ENCODE measurements at places on chromosomes 4 and X. TPM values are rescaled to one million over a fixed set of nuclear protein-coding genes. Genes with fewer than 3 reads are reported as not detected.

The FTSJ1 gene
- 45.5 TPM for total RNA-seq

The PFKFB1 gene
- total RNA-seq = 0.33 TPM

DNA sequence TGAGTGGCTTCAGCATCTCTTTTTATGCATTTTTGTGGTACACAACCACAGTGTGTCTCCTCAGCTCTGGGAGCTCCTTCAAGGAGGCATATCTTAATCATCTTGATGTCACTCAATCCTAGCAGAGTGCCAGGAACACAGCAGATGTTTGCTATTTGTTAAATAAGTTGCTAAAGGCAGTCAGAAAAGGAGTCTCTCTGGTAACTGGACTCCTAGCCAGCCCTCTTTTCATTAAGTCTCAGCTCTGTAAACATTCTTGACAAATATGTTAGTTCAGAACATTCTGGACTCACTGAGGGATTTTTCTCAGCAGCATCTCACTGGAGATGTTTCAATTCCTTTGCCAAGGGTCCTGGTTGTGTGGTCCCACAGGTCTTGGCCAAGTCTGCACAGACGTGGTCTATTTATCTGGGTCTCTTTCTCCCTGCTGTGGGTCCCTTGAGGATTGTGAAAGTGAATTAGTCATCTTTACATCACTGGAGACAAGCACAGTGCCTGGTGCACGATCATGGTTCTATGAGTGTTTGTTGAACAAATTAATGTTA, 20.3 kb upstream of the FAM9C start:
- no peak for DNase-seq

DNA sequence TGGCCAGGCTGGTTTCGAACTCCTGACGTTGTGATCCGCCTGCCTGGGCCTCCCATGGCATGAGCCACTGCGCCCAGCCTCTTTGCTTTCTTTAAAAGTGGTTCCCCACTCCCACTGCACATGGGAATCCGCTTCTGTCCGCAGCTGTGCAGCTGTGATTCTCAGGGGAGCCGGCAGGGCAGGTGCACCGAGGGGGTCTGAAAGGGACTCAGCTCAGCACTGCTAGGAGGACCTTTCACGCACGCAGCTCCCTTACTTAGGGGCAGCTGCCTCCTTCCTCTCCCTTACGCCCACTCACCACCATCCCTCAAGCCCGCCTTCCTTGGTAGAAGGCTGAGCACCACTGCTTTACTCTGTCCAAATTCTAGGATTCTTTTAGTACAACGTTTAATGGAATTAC, 40.4 kb upstream of the CYP4V2 start:
- DNase-seq = peak; percentile 55

- DNase-seq = no peak
These were observed 2.4 kb upstream of the NBDY start for GRCh38 chrX:56726605-56727004.

- no peak for DNase-seq
These were observed 125.0 kb downstream of the SPCS3 start for GRCh38 chr4:176444741-176445140.

- no peak for DNase-seq
These were observed 4.3 kb downstream of the PNCK start for GRCh38 chrX:153669174-153669890.

- DNase-seq = no peak
These were observed 36.5 kb downstream of the WDR1 start for GRCh38 chr4:10079912-10080588.

DNA sequence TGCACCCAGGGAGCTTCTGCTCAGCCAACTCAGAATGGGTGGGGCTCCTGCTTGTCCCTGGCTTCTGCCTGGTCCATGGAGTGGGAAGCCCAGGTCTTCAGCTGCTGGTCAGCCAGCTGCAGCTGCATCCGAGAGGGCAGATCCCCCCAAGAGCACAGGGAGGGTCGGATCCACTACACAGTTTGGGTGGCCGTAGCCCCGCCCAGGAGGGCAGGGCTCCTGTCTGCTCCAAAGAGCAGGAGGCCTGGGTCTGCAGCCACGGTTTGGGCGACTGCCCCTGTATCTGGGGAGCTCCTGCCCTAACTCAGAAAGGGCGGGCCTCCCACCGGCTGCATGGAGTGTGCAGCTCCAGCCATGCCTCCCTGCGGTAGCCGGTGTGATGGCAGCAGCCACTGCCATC, 169.1 kb downstream of the TEX13A start:
- no peak for DNase-seq
